ENCODE measurements at places on chromosomes 5 and 9.

- no peak for DNase-seq
Measured at GRCh38 chr9:80144856-80145255, 573.1 kb downstream of the TLE4 start.

- DNase-seq, result no peak
Measured at GRCh38 chr9:39588500-39589137, 233.2 kb downstream of the SPATA31A1 start.

DNA sequence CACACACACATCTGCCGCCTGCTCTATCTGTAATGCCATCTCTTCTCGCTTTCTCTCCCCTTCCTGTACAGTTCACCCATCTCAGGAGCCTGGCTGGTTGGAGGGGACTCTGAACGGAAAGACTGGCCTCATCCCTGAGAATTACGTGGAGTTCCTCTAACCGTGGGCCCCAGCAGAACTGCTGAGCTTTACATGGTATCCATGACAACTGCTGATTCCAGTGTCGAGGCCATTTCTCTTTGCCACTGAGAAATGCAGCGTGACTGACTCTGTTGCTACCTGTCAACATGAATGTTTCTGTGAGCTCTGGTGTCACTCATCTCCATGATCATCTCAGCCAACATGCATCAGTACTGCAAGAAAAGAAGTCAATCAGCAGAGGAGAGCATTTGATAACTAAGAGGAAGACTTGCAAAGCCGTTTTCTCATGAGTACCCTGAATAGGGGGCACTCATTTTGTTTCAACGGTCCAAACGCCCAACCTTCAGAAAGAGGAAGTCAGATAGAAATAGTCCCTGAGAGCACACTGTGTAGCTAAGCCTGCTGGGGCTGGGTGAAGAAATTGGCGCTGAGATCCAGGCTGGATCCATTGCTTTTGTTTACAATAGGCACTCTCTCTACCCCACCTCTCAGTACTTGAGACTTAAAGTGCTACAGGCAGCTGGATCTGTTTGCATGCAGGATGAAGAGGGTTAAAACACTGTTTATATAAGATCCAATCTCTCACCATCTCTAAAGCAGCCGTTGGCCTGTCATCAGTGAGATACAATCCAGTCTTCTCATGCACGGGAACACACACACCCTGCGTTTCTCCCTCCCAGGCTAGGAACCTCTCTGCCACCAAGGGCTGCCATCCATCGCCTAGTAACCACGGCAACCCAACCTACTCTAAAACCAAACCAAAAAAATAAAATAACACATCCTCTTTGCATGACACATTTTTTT is 180.9 kb downstream of the NR3C1 start:
- DNase-seq, result no peak

- DNase-seq, result no peak
Measured at GRCh38 chr9:14618836-14619420, 74.3 kb downstream of the ZDHHC21 start.

- DNase-seq, result no peak
Measured at GRCh38 chr5:34544403-34544802, 111.7 kb upstream of the RAI14 start.

DNA sequence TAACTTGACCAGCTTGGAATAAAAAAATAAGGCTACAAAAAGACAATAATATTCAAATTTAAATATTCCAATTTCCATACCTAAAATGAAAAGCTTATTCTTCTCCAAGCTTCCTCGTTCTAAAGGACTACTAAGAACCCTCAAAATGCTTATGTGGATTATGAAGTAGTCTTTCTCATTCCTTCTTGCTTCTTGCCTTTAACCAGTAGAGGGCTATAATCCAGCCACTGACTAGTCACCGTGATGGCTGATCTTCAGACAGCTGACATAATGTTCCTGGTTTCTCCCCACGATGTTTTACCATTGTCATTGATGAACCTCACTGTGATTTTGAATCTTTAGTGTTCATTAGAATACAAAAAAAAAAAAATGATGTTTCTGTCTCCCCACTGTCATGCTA is 515.3 kb downstream of the TLE1 start:
- no peak for DNase-seq

GRCh38 chr5:127015716-127016115 is 14.6 kb downstream of the MARCHF3 start:
- DNase-seq, result no peak

DNA sequence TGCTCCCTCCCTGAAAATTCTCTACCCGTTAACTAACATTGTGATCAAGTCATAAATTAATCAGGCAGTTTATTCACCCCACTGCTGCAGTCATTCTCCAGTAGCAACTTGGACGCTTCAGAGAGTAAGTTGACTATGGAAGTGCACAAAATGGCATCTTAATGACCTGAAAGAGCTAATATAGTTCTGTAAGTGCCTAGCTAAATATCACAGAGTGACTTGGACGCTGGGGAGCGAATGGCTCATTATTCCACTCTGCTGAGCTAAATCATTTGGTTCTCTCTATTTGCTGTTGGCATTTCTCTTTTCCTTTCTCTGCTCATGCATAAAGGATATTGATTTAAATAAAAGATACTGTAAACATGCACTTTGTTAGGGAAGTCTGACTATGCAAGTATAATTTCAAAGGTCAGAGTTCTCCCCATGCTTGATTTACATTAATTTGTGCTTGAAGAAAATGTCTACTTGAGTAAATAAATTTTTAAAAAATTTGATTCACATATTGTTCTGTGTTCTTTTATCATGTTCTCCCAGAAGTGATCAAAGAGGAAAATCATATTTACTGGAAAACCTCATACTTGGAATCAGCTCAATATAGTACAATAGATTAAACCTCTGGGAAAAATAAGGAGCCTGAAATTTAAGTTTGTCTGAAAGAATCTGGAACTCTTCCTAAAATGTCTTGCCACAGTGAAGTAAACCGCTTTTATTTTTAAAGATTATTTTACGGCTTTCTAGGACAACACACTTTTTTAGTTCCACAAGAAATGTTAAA is 169.5 kb upstream of the HAPLN1 start:
- no peak for DNase-seq

DNA sequence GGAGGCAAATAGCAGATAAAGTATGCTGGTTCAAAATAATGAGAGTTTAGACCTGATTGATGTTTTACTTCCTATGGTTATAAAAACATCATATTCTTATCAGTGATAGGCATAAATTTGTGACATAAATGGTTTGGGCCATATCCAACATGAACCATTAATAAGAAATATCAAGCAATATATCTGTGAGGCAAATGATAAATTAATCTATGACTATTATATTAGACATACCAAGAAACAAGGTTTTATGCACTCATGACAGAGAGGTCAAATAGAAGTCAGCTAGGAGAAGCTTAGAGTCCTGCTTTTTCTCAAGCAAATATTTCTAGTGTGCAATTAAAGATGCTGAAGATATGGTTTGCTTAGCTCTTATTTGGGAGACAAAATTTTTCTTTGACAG is 10.4 kb downstream of the SMIM3 start:
- DNase-seq, result no peak

DNA sequence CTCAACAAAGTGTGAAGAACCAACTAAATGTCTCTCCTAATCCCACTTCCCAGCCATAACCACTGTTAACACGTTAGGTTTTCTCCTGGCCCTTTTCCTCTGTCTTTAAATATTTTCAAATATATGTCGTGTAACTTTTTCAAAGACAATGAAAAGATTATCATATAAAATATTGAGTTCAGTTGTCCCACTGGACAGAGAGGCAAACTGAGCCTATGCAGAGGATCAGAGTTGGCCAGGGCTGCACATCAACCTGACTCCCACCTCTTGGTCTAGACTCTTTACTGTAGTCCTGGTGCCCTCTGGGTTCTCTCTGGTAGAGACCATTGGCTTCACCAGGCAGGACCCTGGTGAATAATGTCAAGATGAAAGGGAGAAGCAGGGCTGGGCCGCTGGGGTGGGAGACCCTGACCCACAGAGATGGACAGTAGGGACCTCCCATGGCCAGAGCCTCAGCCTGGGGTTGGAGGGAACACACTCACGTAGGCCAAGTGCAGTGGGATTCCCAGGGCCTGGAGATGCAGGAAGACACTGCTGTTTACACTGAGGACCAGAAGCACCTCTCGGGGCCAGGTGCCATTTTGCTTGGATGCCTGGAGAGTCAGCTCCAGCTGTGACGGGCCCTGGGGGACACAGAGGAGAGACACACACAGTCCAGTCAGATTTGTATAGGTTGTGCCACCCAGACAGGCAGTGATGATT is 25.1 kb downstream of the ENG start:
- no peak for DNase-seq

DNA sequence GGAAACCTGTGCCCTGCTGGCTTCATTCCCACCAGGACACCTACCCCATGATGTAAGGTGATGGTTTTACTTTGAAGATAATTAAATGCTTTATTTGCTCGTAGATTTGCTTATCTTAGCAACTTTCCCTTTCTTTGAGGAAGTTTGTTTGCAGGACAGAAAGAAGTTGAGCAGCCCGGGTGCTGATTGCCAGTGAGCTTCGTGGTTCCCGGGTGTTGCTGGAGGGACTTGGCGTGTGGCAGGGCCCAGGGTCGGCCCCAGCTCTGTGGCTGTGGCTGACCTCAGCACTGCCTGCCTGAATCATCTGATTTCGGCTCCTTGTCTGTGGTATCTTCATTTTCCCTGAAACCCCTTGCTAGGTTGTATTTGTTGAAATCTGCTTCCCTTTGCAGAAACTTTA is 8.7 kb downstream of the POMT1 start:
- no peak for DNase-seq

- no peak for DNase-seq
Measured at GRCh38 chr5:32709750-32710549, 1.2 kb upstream of the NPR3 start.

- DNase-seq, result no peak
Measured at GRCh38 chr5:142837081-142837725, 67.0 kb downstream of the ARHGAP26 start.
